ENCODE measurements at places on chromosomes 2 and 18. TPM values are rescaled to one million over a fixed set of nuclear protein-coding genes. Genes with fewer than 3 reads are reported as not detected.

The MAIP1 gene
- total RNA-seq: 24.7 TPM

The ITGB6 gene
- not detected for total RNA-seq

The HAT1 gene
- 68.2 TPM for total RNA-seq

The LAMA1 gene
- not detected for total RNA-seq

The ZNF521 gene
- total RNA-seq: not detected

The COL3A1 gene
- total RNA-seq: 0.13 TPM

The MPP4 gene
- total RNA-seq: not detected
